Putamen (tissue), 1 donor: ENCODE measurements at places on chromosomes 2 and 18.

- no peak for DNase-seq
Observed at GRCh38 chr18:62170857-62171256, 16.0 kb downstream of the PIGN start.

GRCh38 chr2:165311949-165312348, 72.7 kb downstream of the SCN2A start:
- DNase-seq, result no peak

GRCh38 chr2:217746808-217747207, 256.0 kb downstream of the TNS1 start:
- DNase-seq, result no peak

GRCh38 chr18:32696376-32696775, 76.4 kb downstream of the KLHL14 start:
- DNase-seq, result no peak

GRCh38 chr2:42103829-42104228, 56.0 kb downstream of the PKDCC start:
- no peak for DNase-seq

GRCh38 chr2:216216951-216217903, 108.1 kb downstream of the XRCC5 start:
- no peak for DNase-seq

- peak; percentile 63 for DNase-seq
Observed at GRCh38 chr2:40240070-40240469, 211.8 kb downstream of the SLC8A1 start.

GRCh38 chr18:49886891-49887764, 73.8 kb upstream of the ACAA2 start:
- no peak for DNase-seq

DNA sequence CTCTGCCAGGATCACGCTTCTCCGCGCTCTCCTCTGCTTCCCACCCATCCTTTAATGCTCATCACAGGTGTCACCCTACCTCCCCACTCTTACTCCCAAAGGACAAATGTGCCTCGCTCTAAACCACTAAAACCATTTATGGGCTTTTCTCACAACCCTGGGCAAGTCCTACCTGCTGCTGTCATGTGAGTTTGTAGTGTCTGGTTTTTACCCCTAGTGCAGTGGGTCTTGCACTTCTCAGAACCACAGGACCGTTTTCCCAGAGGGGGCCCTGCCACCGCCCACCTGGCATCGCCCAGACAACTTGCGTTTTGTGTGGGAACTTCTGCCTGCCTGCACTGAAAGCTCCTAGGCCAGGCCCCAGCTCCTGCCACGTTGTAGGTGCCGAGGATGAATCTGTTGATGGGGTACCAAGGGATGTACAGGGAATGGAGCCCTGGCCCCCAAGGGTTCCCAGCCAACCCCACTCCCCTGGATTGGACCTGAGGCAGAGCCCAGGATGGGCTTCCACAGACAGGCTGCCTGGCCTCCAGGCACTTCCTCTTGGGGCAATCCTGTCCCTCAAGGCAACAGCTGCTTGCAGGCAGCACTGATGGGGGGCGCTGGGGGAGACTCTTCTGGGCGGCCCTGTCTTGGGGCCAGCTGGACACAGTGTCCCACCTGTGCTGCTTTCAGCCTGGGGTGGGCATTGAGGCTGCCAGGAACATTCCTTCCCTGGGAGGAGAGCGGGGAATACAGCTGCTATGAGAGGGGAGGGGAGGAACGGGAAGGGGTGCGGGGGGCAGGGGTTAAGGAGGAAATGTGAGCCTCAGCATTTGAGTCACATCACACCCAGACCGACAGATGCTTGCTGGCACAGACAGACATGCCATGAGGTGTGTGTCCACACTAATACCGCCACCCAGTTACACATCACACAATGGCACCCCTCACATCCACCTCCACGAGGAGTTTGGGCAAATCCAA, 176.3 kb downstream of the ZFP36L2 start:
- DNase-seq, result no peak

- no peak for DNase-seq
Observed at GRCh38 chr2:40244675-40245074, 207.2 kb downstream of the SLC8A1 start.

GRCh38 chr2:187493877-187494568, 46.0 kb upstream of the CALCRL start:
- DNase-seq, result no peak

DNA sequence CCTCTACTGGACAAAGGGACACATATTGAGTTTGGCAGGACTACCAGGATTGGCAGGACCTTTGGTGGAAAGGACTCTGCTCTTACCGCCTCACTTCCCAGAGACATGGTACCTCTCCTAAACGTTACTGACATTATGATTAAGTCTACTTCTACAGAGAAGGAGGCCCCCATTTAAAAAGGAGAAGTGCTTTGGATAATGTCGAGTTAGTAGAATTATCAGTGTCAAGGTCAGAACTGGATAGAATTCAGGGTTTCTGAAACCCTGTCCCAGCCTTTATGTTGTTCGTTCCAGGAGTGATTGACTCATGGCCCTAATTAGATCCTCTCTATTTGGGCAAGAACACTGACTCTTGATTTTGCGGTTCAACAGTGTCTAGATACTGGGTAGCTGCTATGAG, 45.8 kb downstream of the LRRTM1 start:
- no peak for DNase-seq

GRCh38 chr2:31937741-31938140, 73.1 kb downstream of the MEMO1 start:
- DNase-seq, result no peak

- DNase-seq, result no peak
Observed at GRCh38 chr18:9475643-9476591, 604 bp downstream of the RALBP1 start.

GRCh38 chr2:86520153-86520552, 43.1 kb downstream of the CHMP3 start:
- DNase-seq, result no peak

- DNase-seq, result no peak
Observed at GRCh38 chr2:28088970-28089369, 198.4 kb downstream of the BABAM2 start.

DNA sequence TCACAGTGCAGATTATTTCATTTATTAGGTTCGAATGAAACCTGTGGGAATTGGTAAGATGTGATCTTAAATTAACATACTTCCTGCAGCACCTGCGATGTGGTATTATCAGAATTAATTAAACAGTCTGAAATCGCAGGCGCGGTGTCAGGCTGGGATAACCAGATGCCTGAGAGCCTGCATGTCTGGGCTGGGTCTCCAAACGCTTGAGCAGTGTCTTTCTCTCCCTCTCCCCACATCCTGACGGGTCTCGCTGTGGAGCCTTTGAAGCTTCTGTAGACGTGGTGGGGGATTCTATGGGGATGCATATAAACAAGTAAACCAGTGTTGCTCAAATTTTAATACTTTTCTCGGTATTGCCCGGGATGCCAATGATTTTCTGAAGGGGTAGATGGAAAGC, 366.2 kb upstream of the SPRED2 start:
- no peak for DNase-seq

DNA sequence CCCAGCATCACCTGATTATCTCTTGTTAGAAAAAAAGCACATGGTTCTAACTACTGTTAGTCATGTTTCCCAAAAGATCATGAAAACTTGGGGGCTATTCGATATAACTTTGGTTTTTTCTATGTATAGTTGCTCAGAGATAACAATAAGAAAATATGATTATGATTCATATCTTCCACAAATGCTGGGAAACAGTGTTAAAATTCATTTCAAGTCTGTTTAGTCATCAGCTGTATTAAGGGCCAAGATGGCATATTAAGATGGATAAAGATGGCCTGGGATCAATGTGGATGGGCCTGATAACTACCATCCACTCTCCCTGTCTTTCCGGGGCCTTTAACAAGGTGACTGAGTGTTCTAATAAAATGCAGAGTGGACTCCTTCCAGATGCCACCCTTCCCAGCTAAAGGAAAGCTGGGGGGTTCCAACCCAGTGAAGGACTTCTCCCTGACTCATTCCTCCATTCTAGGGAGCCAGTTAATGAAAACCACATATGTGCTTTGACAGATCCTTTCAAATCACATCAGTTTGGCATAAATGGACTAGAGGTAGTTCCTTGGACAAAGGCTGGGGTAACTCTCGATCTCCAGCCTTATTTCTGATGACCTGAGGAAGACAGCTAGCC, 221.6 kb downstream of the VAPA start:
- DNase-seq, result no peak

DNA sequence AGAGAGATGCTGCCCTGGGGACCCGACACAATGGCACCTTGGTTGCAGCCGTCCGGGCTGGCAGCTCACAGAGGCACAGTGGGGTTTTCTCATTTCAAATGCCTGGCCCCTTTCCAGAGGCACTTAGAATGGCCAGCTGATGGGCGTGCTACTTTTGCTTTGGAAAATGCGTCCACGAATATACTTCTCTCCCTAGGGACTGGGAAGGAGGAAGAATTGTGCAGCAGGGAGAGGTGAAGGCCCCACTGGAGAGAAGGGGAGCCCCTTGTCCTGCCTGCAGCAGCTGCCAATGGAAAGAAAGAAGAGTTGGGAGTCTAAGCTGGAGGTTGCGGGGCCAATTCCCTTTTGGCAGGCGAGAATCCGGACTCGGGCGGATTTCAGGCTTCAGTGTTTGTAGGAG, 1.1 kb upstream of the MAL start:
- DNase-seq, result peak; percentile 82

- DNase-seq, result no peak
Observed at GRCh38 chr18:52607985-52608384, 268.0 kb downstream of the DCC start.

DNA sequence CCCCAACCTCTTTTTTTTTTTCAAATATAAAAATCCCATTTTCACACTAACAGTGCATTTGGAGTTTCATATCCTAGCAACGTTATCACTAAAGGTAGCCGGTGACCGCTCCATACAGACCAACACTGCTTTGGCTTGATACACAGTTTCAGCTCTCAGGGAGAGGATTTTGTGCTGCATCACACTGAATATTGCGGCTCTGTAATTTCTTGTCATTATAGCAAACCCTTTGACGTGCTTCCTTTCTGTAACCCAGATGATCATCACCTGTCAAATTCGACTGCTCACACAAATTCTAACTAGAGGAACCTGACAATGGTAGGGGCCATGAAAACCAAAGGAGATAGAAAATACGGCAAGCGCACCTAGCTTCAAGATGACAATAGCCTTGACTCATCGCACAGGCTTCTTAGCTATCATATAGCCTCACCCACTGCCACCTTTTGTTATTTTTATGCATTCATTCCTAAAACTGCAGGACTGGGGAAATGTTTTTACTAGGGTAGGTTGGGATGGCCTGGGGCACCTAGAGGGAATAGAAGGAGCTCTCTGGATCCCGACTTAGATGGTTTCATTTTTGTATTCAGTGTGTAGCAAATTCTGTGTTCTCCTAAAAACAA, 582.9 kb upstream of the PIK3C3 start:
- no peak for DNase-seq

- no peak for DNase-seq
Observed at GRCh38 chr18:27724362-27724761, 452.6 kb downstream of the CDH2 start.
